Cortex of kidney (tissue), 1 donor: ENCODE measurements at places on chromosomes 11 and 22.

GRCh38 chr11:109039611-109040010 is 374.7 kb downstream of the DDX10 start:
- no peak for DNase-seq

- DNase-seq, result no peak
These were observed 9.5 kb upstream of the GNAZ start for GRCh38 chr22:23060612-23061400.

- no peak for DNase-seq
These were observed 169.8 kb upstream of the TENM4 start for GRCh38 chr11:79610678-79611077.

DNA sequence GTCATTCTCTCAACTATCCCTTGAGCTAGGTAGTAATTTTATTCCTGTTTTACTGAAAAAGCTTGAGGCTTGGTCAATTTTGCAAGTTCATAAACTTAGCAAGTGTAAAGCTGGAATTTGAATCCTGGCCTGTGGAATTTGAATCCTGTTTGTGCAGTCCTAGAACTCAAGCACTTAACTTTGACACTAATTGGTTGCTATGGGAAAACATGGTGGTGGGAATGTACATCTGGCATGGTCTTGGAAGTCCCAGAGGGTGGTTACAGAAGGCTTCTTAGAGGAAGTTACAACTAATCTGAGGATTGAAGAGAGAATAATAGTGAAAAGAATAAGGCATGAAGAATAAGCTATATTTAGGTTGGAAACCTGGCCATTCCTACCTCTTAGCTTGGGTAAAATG is 66.5 kb upstream of the LIN7C start:
- DNase-seq, result no peak

DNA sequence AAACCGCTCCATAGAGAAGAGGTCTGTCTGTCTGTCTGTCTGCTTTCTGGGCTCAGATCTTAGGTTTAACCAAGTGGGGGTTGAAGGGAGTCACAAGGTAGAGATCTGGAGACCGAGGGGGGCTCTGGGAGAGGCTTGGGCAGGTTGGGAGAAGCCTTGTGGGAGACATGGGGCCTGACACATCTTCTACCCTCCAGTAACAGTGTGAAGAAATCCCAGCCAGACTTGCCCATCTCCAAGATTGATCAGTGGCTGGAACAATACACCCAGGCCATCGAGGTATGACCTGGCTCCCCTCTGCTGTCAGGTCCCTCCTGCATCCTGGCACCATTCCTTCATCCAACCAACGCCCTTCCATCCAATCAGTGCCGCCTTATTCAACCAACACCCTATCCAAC is 7.4 kb downstream of the PRR33 start:
- DNase-seq, result no peak

GRCh38 chr11:62205441-62205840 is 3.0 kb upstream of the SCGB2A1 start:
- DNase-seq, result no peak

GRCh38 chr11:37812281-37812880 is 1214.3 kb upstream of the RAG2 start:
- DNase-seq, result no peak

- no peak for DNase-seq
These were observed 3.6 kb downstream of the CTSW start for GRCh38 chr11:65883058-65883761.
